ENCODE measurements at places on chromosomes 5 and 9.

GRCh38 chr5:103454770-103455169 is 107.8 kb downstream of the NUDT12 start:
- DNase-seq = no peak

DNA sequence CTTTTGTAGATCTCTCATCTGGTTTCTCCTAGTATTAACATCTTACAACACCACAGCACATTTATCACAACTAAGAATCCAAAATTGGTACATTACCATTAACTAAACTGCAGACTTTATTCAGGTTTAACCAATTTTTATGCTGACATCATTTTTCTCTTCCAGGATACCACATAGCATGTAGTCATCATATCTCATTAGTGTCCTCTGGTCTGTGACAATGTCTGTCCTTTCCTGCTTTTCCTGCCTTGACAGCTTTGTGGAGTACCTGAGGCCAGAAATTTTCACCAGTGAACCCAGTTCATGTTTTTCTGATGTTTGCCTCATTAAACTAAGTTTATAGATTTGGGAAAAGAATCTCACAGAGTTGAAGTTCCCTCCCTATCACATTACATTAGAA is 294.7 kb upstream of the TNC start:
- DNase-seq = no peak

- no peak for DNase-seq
Observed at GRCh38 chr9:123081824-123082223, 48.4 kb downstream of the GPR21 start.

GRCh38 chr9:70887826-70888225 is 233.6 kb downstream of the TRPM3 start:
- no peak for DNase-seq

GRCh38 chr5:35626108-35626507 is 8.4 kb downstream of the SPEF2 start:
- DNase-seq = no peak

DNA sequence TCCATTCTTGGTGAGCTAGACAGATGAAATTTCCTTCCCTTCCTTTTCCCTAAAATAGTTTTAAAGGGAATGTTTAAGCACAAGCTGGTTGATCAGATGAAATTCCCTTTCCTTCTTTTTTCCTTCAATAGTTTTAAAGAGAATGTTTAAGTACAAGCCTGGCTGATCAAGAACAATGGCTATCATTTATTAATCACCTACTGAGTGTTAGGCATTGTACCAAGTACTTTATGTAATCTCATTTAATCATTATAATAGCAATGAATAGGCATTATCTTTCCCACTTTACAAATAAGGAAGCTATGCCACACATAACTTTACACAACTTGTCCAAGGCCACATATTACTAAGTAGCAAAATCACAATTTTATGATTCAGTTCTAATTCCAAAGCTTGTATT is 152.0 kb upstream of the ACOT12 start:
- DNase-seq = no peak

- DNase-seq = no peak
Observed at GRCh38 chr9:100029251-100029650, 69.5 kb downstream of the ERP44 start.

Data from stimulated activated CD4-positive, alpha-beta T cell treated with anti-CD3 and anti-CD28 coated beads, Interleukin-12 subunit alpha, Interleukin-12 subunit beta, amount 100 ng/mL, for 48 hours (primary cell).